ENCODE measurements at places on chromosomes 3 and 15.

DNA sequence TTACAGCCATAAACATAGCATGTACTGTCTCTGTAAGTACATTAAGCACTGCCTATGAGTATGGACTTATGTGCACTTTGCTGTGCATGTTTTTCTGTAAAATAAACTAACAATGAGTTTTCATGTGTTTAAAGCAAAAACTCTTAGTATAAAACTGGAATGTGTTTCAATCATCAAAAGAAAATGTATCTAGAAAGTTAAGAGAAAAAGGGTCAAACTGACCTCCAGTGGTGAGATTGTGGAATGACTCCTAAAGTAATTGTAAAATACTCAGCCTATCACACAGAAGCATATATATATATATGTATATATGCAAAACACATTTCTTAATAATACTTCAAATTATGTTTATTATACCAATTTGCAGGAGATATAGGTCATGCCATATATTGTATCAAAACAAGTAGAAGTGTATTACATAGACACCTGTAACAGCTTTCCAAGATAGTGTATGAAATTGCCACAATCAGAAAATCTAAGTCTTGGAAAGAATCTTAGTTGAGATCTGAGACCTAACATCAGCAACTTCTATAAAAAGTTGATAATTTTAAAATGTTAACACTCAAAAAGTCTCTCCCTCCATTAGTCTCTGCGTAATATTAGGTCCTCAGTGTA is 199.6 kb downstream of the FMN1 start:
- no peak for DNase-seq

- DNase-seq = no peak
Observed at GRCh38 chr3:71089271-71089847, 494.2 kb downstream of the FOXP1 start.

GRCh38 chr15:31605467-31605931 is 278.9 kb downstream of the KLF13 start:
- DNase-seq = no peak

DNA sequence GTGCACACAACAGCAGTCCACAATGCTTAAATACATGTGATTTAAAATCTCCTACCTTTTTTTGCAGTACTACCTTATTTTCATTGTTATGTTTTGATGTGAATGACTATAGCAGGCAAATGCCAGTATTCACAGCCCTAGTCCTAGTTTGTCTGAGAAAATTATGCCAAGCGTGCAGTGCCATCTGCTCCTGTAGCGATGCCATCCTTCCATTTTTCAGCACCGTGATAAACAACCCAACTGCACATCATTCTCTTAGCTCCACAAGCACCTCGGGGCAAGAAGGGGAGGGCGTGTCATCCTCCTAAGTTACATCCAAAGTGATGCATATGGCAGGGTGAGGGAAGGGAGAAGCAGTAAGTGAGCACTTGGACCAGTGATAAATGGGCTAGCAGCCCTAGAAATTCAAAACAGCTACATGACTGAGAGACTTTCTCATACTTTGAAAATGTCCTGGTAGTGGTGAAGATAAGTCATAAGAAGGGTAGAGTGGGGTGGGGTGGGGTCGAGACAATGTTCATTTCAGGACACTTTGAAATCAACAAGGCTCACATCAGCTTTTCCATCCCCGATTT is 198.8 kb downstream of the LSAMP start:
- no peak for DNase-seq

DNA sequence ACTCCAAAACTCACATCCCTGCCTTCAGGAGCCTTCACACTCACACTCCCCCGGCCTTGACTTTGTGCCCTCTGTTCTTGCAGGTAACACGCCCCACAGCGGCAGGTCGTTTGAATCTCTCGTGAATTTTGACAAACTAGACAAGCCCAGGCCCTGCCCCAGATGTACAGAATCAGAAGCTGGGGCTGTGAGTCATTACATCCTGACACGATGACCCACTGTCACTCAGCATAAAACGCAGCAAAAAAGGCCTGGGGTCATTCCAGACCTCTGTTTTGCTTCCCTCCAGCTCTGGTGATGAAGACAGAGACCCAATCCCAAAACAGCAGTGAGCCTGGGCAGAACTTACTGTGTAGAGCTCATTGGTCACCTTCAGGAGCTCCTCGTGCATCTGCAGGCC is 116.4 kb upstream of the RAD18 start:
- no peak for DNase-seq

GRCh38 chr3:104279617-104280016 is 1087.1 kb upstream of the ALCAM start:
- no peak for DNase-seq

- no peak for DNase-seq
Observed at GRCh38 chr3:40470701-40471100, 6.2 kb upstream of the ZNF619 start.

GRCh38 chr15:99732751-99733267 is 428 bp downstream of the LYSMD4 start:
- DNase-seq = no peak

DNA sequence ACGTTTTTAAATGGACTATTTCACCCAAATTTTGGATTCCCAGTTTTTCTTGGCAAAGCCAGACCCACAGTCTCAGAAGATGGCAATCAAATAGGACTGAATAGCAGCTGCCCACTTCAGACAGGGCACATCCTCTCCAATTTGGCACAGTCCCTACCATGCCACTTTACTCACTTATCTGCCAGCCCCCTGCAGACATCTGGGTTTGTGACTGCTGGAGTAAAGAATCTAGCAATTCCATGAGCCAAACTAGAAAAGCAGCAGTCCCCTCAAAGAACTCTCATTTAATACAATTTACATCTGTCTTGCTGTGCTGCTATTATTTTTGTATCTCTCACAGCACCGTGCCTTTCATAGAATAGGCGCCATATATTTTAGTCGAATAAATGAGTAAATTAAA is 16.0 kb upstream of the LRRN1 start:
- DNase-seq = no peak
